ENCODE measurements at places on chromosomes 7 and 10.

GRCh38 chr10:121788115-121788514, 139.7 kb downstream of the ATE1 start:
- peak; percentile 12 for DNase-seq

GRCh38 chr10:131020775-131021174, 290.7 kb downstream of the TCERG1L start:
- DNase-seq = no peak

- no peak for DNase-seq
These were observed 140.2 kb upstream of the CTTNBP2 start for GRCh38 chr7:118013252-118014010.

- no peak for DNase-seq
These were observed 171.0 kb upstream of the FOXP2 start for GRCh38 chr7:114243646-114244045.

DNA sequence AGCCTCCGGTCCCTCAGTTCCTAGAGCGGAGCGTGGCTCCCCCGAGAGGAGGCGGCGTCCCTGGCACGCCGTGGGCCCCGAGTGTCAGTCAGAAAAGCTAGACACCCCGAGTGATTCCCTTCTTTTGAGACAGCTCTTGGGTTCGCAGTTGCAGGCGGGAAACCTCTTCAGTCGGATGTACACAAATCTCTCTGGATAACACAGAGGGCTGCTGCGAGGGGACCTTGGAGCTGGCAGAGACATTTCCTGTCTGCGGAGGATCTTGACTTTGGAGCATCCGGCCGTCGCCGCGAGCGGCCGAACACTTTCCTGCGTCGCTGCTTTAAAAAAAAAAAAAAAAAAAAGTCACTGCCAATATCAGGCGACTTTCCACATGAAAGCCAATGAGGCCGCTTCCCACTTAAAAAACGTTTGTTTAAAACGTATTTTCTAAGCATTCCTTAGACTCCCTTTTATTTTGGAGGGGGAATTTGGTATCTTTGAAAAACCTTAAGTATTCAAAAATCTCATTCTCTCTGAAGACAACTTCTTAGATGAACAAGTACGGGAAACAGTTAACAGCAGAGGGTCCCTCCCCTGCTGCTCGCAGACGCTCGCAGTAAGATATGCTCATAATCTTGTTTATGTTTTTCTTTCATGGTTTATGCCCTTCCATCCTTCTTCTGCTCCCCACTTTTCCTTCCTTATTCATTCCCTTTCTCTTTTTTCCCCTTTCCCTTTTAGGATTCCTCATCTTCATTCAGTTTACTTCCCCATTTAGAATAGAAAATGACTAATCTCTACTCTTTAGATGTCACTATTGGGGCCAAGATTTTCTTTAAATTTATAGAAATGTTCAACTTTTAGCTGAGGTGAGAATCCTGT, 10.0 kb downstream of the HHEX start:
- no peak for DNase-seq

- peak; percentile 36 for DNase-seq
These were observed 186.7 kb downstream of the CHCHD3 start for GRCh38 chr7:132895231-132895630.

- DNase-seq = no peak
These were observed 23.0 kb upstream of the LRGUK start for GRCh38 chr7:134104166-134104565.

- DNase-seq = peak; percentile 66
These were observed 251.7 kb upstream of the MYO3A start for GRCh38 chr10:25682203-25682851.

GRCh38 chr10:79926037-79926436, 22.9 kb downstream of the SFTPD start:
- no peak for DNase-seq

- peak; percentile 73 for DNase-seq
These were observed 132.6 kb downstream of the MAPK8 start for GRCh38 chr10:48439031-48439430.

GRCh38 chr10:13705526-13706174, 118.9 kb downstream of the PRPF18 start:
- no peak for DNase-seq

DNA sequence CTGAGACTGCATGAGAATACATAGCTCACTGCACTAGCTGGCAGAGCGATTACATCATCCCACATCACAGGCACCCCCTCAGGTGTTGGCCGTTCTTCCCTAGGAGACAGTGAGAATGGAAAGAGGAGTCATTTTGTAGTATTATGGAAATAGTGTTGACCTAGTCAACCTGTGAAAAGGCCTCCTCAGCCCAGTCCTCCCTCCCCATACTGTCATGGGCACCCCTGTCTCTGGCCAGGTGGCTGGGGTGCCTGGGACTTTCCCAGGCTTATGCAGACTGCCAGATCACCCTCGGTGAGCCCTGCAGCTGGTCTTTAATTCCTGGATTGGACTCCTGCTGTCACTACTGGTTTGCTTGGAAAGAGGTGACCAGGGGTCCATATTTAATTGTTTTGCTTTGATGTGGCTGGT, 4.0 kb downstream of the INPP5A start:
- DNase-seq = no peak

DNA sequence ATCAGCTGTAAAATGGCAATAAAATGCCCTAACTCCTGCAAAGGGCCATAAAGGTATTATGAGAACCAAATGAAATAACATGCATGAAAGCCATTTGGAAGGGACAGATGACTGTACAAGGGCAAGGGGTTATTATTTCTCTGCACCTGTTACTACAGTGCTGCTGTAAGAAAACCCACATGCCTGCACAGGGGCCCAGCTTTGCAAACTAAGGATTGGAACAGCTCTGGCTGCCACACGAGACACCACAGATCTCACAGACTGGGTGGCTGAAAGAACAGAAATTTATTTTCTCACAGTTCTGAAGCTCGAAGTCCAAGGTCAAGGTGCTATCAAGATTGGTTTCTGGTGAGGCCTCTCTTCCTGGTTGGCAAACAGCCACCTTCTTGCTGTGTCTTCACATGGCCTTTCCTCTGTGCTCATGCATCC, 409.0 kb upstream of the NRP1 start:
- no peak for DNase-seq

GRCh38 chr10:132593389-132593788, 55.8 kb downstream of the INPP5A start:
- DNase-seq = peak; percentile 55

- peak; percentile 86 for DNase-seq
These were observed 58.1 kb downstream of the CTBP2 start for GRCh38 chr10:125102246-125102645.

DNA sequence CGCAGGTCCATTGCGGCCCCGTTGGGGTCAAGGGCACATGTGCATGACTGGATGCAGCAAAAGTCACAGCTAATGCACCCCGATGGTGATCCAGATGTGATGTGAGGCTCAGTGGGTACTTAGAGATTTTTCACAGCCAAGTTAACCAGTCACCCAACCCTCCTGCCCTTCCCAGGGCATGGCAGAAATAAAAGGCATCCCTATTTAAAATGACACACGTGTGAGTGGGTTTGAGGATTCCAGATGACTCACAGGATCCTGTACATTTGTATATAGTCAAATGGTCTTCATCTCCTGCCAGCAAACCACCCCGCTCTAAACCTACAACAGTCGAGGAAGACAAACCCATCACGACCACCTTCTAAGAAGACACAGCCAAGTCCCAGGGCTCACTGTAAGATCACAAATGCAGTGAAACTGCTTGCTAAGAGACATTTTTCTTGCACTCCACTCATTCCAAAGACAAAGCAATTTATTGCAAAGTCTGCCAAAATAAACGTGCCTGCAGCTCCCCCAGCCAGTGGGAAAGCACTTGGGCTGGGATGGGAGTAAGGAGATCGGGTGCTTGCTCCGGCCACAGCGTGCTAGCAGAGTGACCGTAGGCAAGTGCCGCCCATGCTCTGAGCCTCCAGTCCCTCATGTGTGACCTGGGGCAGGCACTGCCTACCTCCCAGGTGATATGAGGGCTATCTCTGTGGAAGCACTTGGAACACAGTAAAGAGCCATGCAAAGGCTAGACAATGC, 86.6 kb upstream of the MACROH2A2 start:
- DNase-seq = peak; percentile 11

GRCh38 chr10:51932530-51932929, 233.1 kb upstream of the CSTF2T start:
- no peak for DNase-seq

- DNase-seq = no peak
These were observed at the start of gene NEURL1 for GRCh38 chr10:103493362-103493915. Gene NEURL1, plus strand, starts transcription at chr10:103493705. Its CDS starts 683 bp downstream, at chr10:103494388.

DNA sequence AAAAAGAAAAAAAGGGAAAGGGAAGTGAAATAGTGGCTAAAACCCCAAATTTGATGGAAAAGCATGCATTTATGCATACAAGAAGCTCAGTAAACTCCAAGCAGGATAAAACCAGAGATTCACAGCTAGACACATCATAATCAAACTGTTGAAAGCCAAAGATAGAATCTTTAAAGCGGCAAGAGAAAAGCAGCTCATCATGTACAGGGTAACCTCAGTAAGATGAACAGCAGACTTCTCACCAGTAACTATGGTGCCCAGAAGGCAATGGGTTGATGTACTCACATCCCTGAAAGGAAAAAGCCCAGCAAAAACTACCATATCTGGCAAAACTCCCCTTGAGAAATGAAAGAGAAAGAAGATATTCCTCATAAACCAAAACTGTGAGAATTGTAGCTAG, 60.4 kb downstream of the TPST1 start:
- DNase-seq = no peak

- no peak for DNase-seq
These were observed 25.9 kb upstream of the PTPRN2 start for GRCh38 chr7:158613481-158613880.

DNA sequence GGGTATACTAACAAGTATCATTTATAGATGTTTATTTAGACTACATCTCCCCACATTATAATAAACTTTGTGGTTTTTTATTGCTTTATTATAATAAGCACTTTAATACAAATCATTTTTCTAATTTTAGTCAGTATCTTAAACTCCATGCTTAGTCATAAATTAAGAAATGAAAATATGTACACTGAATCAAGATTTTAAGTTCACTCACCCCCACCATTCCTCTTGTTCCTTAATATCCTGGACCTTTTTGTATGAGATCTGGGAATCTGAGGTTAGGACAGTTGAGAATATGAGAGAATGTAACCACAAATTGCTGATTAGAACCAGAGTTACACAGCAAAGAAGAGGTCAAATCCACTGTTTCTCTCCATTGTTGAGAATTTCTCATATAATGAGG, 93.6 kb upstream of the WNT16 start:
- DNase-seq = no peak

- no peak for DNase-seq
These were observed 3.3 kb downstream of the GATA3 start for GRCh38 chr10:8057636-8058273.

- DNase-seq = no peak
These were observed 116.6 kb downstream of the DOCK4 start for GRCh38 chr7:112089551-112089950.

GRCh38 chr10:97129666-97130065, 56.1 kb downstream of the SLIT1 start:
- DNase-seq = no peak

GRCh38 chr7:21903020-21903786, 42.5 kb downstream of the CDCA7L start:
- DNase-seq = peak; percentile 56

DNA sequence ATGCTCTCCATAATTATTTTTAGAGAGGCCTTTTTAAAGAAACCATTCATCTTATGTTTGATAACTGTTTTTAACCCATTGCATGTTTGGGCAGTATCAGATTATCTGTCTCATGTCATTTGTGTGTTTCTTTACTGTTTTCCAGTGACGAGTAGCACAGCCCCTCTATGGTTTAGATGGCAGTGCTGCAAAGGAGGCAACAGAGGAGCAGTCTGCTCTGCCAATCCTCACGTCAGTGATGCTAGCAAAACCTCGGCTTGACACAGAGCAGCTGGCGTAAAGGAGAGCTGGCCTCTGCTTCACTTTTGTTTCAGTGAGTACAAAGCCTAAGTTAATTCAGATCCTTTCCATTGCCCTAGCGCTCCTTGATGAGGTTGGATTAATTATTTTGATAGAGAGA, 80.4 kb upstream of the GARIN1A start:
- DNase-seq = no peak

- DNase-seq = peak; percentile 86
These were observed 374.8 kb upstream of the AKR1E2 start for GRCh38 chr10:4450981-4451908.
